Stimulated activated CD8-positive, alpha-beta memory T cell treated with anti-CD3 and anti-CD28 coated beads, Interleukin-2, amount 100 ng/mL, for 1 hour (primary cell): ENCODE measurements at places on chromosomes 16 and 17.

DNA sequence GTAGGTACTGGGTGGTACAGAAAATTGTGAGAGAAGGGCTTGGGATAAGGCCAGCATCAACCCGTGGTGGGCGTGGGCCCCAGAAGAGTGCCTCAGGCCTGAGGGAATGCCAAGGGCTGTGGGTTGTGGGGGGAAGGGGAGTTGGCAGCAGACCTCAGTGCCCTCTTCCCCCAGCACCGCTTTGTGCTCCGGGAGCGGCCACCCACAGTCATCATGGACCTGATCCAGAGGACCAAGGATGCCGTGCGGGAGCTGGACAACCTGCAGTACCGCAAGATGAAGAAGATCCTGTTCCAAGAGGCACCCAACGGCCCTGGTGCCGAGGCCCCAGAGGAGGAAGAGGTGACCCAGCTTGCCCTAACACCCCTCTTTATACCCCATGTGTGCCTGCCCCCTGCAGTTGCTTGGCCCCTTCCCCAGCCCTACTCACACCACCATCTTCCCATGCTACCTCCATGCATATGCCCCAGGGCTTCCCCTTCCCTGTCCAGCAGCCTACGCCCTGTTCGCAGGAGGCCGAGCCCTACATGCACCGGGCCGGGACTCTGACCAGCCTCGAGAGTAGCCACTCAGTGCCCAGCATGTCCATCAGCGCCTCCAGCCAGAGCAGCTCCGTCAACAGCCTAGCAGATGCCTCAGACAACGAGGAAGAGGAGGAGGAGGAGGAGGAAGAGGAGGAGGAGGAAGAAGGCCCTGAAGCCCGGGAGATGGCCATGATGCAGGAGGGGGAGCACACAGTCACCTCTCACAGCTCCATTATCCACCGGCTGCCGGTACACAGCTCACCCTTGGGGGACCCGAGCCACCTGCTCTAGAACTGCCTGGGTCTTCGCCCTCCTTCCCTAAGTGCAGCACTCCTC lies 9.1 kb downstream of the TAOK2 start:
- no peak for DNase-seq

- DNase-seq: no peak
Measured at GRCh38 chr17:59491353-59492090, 73.9 kb upstream of the DHX40 start.

GRCh38 chr17:28540231-28540630 lies 12.2 kb downstream of the UNC119 start:
- DNase-seq: no peak

- no peak for DNase-seq
Measured at GRCh38 chr17:50842506-50843149, 7.2 kb downstream of the WFIKKN2 start.

GRCh38 chr17:80513892-80514291 lies 30.7 kb upstream of the RPTOR start:
- DNase-seq: no peak

DNA sequence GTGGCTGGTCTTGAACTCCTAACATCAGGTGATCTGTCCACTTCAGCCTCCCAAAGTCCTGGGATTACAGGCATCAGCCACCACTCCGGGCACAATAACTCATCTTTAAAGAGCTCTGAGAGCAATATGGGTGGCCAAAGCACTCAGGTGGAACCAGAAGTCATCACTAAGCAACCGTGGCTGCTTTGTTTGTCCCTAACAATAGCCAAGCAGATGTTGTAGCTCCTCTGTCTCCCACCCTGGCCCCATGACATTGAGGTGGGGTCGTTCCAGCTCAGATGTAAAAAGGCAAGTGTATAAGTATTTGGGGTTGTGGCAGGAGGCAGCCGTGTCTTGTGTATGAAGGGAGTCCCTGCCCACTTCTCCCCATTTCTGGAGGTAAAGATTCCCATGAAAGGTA lies 3.7 kb upstream of the SCIMP start:
- no peak for DNase-seq

DNA sequence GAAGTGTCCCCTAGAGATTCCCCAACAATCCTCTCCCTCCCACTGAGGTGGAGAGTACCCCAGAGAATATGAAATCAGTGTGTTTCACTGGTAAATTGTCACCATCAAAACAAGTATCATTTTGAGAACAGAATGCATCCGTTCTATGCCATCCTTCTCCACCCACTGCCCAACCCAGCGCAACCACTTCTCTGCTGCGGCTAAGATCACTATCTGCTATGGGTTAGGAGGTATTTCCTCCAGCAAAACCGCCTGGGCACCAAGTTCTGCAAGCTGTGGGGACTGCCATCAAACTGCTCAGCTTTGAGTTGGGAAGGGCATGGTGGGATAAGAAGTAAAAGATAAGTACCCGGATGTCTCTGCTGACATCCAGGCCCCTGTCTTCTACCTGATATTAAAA lies 24.4 kb downstream of the CNTNAP1 start:
- no peak for DNase-seq
